Kidney (tissue), 22 donors: ENCODE measurements at places on chromosomes 3 and 15.

- DNase-seq, result no peak
Observed at GRCh38 chr3:39207361-39208186, 15.2 kb upstream of the XIRP1 start.

DNA sequence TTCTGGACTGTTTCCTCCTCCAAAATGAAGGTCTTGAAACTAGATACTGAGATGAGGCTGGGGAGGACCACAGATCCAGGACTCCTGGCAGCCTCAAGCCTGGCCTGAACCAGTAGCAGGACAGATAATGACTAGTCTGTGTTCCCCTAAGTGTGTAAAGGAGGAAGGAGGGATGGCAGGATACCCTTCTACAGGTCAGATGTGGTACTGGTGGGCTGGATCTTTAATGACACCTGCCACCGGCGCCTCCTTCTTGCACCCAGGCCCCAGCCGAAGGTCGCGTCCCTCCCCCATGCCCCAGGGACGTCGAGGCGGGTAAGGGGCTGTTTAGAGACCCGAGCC is 556 bp downstream of the USP19 start:
- no peak for DNase-seq

DNA sequence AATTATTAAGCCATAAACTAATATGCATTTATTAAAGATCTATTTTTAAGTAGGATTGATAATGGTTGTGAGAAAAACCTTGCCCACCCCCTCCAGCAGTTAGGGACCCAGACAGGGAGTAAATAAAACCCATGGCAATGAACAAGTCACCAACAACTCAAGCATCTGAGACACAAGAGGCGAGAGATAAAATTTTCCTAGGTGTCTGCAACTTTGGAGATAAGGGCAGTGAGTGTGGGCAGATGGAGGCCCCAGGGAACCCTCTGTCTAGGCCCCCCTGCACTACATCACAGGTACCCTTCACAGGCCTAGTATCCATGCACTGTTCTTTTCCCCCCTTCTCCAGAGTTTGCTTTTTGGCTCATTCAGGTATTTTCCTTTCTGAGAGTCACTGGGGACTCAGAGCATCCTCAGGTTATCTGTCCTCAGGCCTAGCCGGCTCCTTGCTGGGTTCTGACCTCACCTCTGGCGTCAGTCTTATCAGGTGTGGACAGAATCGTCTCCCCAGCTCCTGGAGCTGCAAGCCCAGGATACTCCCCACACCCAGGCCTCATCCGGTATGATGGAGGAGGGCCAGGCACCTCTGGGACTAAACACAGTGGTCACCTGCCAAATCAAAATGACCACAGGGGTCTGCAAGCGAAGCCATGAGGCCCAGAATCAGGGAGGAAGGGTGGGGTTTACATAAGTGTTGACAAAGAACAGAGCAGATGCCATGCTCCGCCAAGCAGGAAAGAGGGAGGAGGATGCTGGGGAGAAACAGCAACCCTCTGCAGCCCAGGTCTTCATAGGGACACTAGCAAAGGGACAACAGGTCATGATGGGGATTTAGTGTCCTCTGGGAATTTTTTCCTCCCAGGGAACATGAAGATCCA is 50.4 kb downstream of the CCNL1 start:
- no peak for DNase-seq

- no peak for DNase-seq
Observed at GRCh38 chr3:123941121-123941520, 19.9 kb downstream of the CCDC14 start.

DNA sequence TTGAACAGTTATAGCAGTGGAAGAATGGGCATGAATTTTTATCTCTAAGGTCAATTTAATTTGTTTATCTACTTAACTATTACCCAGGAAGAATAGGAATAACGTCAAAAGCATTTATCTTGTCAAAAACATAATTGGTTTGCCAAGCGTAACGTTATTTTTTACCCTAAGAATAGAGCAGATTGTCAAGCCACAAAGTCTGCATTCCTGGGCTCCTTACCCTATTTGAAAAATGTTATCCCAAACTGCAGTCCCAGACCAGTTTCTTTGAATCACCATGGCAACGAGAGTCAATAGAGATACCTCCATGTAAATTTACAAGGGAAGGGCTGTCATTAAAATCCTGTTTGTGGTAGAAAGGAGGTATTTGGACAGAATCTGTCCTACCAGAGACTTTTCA is 61.1 kb downstream of the CPNE4 start:
- DNase-seq, result no peak

DNA sequence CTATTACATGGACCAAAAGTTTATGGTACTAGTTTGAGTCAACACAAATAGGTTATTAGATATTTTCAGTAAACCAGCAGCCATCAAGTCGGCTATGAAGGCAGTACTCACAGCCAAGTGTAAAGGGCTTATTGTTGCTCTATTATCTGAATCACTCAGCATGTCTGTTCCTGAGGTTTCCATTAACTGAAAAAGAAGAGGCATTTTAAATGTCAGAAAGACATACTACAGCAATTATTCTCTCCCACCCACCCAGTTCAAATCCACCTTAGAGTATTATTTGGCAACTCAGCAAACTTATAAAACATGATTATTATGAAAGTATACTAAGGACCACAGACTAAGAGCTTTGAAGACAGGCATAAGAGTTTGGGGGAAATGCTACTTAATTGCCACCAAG is 93.1 kb downstream of the BTD start:
- no peak for DNase-seq

GRCh38 chr15:90315278-90315982 is 36.7 kb upstream of the ZNF774 start:
- DNase-seq, result peak; percentile 37

- no peak for DNase-seq
Observed at GRCh38 chr3:166211451-166211850, 374.2 kb upstream of the BCHE start.

GRCh38 chr15:31586841-31587240 is 260.2 kb downstream of the KLF13 start:
- DNase-seq, result no peak

- DNase-seq, result no peak
Observed at GRCh38 chr3:9676785-9677184, 26.8 kb upstream of the CPNE9 start.

DNA sequence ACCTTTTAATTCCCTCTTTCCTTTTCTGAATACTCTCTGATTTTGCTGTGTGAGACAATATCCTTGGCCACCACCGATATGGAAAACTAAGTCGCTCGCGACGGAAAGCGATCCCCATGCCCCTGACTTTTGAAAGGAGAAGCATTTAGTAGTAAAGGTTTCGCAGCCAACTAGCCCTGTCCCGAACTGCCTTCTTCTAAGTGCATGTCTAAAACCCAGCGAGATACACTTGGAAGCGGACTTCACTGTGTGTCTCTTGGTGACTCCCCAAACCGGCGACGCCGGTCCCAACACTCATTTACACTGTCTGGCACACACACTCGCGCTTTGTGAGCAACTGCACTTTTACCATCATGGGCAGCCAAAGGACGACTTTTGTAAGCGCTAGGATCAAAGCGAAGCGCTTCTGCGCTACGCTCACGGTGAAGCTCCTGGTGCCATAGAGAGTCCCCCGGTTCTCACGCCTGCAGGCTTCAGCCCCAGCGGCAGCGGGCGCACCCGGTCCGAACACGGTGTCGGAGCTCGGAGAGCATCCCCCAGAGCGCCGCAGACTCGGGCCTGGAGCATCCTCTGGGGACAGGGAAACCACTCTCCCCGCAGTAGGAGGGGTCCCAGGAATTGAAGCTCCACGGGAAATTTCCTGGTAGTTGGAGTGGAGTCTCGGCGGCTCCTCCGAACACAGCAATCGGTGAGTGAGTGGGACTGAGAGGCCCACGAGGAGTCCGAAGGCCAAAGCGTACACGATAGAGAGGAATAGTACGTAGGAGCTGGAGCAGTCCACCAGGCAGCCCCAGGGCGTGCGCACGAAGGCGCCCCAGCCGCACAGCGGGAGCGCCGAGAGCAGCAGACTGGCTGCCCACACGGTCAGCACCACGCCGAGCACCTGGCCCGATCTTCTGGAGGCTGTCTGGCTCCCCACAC is 1.4 kb downstream of the GPR149 start:
- peak; percentile 31 for DNase-seq

DNA sequence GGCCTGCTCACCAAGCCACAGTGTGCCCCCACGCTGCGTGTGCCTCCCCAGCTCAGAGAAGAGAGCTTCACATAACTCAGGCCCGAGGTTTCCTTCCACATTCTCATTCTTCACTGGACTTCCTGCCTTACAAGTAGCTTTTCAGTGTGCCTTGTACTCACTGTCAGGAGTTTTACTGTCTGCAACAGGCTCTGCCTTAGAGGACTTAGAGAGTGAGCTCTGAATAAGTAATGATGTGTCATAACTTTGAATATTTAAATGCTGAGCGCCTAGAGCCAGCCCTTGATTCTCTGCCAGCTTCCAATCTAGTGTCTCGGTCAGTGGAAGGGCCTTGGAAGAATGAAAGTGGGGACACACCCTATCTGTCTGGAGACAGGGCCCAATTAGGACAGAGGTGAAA is 41.8 kb downstream of the ITGB5 start:
- DNase-seq, result no peak

GRCh38 chr3:160577556-160578195 is 12.3 kb upstream of the KPNA4 start:
- no peak for DNase-seq

GRCh38 chr3:153591561-153592245 is 429.7 kb downstream of the RAP2B start:
- no peak for DNase-seq

DNA sequence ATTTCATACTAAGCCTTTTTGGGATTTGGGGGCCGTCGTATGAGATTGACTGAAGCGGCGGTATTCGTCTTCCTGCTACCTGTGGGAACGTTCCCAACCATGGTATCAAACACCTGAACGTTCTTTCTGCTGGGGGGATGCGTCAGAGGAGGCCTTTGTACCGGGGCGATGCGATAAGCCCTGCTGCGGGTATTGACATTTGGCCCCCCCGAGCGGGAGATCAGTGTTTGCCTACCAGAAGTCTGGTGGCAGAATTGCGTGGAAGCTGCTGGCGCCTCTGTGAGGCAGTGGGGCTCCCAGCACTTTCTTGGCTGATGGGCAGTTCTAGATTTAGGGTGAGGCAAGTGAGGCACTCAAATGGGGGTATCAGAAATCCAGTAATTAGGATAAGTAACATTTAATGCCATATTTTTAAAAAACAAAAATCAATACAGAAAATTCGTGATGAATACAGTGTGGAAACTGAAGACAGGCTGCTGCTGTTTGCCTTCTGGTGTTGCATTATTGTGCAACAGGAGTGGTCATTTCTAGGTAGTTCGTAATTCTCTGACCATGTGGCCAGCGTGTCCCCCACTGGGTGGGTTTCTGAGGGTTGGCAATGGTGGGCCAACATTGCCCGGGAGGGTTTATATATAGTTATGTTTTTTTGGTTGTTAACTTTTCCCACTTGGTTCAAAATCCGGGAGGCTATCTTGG is 12.7 kb downstream of the TRPM1 start:
- no peak for DNase-seq

- DNase-seq, result no peak
Observed at GRCh38 chr15:94099574-94099960, 131.8 kb upstream of the MCTP2 start.

DNA sequence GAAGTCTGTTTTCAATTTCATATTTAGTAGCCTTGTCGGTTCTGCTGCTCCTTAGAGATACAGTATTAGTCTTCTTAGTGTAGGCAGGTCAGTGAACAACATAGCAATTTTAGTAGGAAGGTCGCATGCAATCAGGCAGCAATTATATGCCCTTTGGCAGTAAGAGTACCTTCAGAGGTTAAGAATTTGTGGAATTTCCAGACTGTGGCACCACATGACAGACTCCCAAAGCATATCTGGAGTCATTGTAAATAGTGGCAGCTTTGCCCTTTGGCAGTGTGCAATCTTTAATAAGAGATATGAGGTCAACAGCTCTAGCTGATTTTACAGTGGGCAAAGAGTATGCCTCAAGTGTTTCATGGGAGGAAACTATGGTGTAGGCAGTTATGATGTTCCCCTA is 1532.5 kb upstream of the CADM2 start:
- DNase-seq, result no peak

- DNase-seq, result no peak
Observed at GRCh38 chr3:46703013-46703520, 1.9 kb downstream of the TMIE start.

- DNase-seq, result no peak
Observed at GRCh38 chr15:58432401-58432800, 610 bp downstream of the LIPC start.

GRCh38 chr3:161999846-162000245 is 503.2 kb downstream of the OTOL1 start:
- no peak for DNase-seq

- DNase-seq, result no peak
Observed at GRCh38 chr15:48017747-48018146, 103.0 kb upstream of the SLC24A5 start.

GRCh38 chr3:81197386-81197785 is 564.1 kb downstream of the GBE1 start:
- DNase-seq, result no peak

DNA sequence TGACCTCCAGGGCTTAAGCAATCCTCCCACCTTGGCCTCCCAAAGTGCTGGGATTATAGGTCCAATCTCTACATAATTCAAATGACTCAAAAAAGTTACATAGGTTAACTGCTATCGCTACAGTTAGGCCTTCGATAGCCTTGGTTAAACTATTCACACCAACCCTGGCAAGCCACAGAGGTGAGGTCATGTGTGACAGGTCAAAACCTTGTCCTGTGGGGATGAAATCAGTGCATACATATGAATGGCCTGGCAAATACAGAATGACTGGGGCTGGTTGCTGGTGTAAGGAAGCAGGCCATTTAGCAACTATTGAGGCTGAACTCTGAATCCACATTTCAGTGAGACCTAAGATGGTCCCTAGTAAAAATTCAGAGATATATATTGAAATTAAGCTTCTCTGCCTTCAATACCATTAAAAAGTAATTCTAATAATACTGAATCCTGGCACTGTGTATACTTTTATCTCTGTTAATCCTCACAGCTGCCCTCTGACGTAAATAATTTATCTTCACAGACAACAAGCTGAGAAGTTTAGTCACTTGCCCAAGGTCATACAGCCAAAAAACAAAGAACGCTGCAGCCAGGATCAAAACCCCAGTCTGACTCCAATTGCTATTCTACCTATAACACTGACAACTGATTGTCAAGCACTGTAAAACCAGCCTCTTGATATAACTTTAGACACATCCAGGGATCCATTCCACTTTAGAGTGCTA is 35.3 kb downstream of the MKRN2 start:
- no peak for DNase-seq

DNA sequence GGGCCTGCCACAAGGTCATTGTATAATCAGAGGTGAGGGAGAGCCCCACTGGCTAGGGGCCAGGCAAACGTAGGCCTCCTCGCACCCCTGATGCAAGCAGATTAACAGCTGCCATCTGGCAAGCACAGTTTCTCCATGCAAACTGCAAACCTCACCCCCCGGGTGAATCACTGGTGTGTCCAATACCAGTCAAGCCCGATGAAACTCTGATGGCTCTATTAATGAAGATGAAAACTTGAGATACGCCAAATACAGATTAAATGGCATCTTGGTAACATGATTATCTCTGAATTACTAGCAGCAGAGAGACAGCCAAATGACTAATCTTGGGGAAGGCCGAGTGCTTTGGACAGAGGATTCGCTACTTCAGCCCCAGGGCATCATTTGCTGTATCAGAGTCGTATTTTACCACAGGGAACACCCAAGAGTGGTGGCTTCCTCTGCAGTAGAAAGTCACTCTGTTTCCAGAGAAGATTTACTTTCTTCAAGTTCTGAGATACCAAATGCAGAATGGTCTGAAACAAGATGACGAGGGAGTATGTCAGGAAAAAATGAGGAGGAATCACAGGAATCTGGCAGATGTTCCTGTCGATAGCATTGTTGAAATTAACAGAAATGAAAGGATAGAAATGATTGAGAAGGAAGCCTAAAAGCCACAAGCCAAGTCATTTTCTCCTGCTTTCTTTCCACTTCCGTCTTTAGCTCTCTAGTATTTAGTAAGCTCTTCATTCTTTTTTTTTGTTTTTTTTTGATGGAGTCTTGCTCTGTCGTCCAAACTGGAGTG is 96.2 kb upstream of the NR2F2 start:
- DNase-seq, result no peak
